ENCODE measurements at places on chromosomes 6 and 20.

GRCh38 chr6:156126535-156126934 lies 650.6 kb upstream of the ARID1B start:
- no peak for DNase-seq

DNA sequence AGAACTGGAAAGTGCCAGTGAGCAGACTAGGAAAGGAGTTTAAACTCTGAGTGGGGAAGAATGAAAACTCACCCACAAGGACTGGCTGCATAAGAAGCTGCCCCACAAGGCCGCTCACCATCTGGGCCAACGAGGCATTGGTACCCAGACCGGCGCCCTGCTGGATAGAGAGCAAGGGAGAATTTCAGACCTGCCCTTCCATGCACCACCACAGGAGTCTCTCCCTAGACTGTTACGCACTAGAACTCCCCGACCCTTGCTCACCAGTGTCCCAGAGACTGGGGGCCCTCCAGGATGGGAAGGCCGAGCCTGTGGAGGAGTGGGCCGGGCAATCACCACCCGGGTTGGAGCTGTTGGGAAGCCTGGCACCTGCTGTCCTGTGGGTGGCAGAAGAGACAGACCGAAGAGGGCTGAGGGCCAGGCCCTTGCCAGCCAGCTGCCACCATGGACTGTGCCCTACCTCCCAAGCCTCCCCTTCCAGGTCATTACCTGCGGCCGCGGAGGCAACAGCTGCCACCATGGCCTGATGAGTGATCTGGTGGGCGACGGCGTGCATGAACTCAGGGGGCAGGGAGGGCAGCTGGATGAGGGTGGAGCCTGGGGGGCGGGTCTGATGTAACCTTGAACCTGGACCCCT lies 8.5 kb downstream of the BAG6 start:
- no peak for DNase-seq

GRCh38 chr6:112123982-112124381 lies 36.6 kb downstream of the FAM229B start:
- no peak for DNase-seq

- DNase-seq, result no peak
These were observed 328.5 kb upstream of the PRDM1 start for GRCh38 chr6:105757512-105758200.

DNA sequence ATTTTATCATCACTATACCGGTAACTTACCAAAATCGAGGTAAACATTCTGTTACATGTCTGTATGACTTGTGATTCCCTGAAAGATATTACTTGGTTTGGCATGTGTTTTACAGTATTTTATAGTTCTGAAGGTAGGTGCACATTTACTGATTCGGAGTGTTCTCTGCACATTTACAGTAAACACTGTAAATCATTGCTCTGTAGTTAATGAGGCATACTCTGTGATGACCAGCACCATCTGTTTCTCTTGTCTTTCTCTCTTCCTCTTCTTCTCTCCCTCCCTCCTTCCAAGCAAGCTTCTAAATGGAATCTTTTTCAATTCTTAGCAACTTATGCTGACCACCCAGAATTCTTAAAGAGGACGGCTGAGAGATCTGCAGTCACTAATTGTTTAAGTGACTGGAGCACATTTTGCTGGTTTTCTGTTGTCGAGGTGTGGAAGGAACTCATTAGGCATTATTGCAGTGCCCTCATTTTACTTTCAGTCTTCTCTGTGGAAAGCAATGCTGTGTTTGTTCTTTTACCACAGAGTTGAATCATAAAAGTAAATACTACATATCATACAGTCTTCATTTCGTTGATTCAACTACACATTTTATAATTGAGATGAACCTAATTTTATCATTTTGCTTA lies 126.5 kb downstream of the UTRN start:
- no peak for DNase-seq

DNA sequence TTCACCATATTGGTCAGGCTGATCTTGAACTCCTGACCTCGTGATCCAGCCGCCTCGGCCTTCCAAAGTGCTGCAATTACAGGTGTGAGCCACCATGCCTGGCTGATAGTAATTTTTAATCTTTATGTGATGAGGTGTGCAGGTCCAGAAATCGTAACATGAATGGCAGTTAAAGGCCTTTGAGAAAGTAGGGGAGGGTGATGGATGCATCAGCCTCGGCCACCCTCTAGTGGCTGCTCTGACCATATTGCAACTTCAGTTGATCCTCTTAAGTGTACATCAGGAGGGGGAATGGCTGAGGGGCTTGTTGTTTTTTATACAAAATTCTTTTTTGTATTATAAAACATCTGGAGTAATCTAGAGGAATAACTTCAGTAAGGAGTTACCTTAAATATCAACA lies 193.0 kb downstream of the ZFAND3 start:
- DNase-seq, result peak; percentile 81

- DNase-seq, result no peak
These were observed 638 bp downstream of the PACSIN1 start for GRCh38 chr6:34466242-34467185.

GRCh38 chr20:37947943-37948342 lies 45.0 kb downstream of the VSTM2L start:
- DNase-seq, result no peak

- no peak for DNase-seq
These were observed 63.1 kb downstream of the PSMG4 start for GRCh38 chr6:3321875-3322274.
